AG20443 (cell line): ENCODE measurements at places on chromosomes 11 and 22.

GRCh38 chr11:130086669-130087068, 17.0 kb downstream of the APLP2 start:
- DNase-seq, result no peak

DNA sequence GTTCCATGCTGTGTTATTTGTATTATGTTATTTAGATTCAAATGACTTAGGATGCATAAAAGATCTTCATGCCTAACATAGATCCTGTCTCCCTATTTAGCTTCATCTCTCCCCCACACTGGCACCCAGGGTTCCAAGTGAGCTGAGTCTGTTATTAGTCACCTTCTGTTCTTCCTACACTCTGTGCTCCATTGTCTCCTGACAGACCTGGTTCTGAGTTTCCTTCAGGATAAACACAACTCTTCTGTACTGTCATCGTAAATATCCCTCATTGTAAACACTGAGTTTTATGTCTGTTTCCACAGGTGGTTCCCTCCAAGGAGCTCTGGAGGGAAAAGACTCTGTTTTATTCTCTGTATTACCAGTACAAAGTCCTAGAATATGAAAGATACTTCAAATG, 8.7 kb downstream of the MMP26 start:
- DNase-seq, result no peak

GRCh38 chr11:32131321-32131720, 40.4 kb downstream of the RCN1 start:
- DNase-seq, result no peak

DNA sequence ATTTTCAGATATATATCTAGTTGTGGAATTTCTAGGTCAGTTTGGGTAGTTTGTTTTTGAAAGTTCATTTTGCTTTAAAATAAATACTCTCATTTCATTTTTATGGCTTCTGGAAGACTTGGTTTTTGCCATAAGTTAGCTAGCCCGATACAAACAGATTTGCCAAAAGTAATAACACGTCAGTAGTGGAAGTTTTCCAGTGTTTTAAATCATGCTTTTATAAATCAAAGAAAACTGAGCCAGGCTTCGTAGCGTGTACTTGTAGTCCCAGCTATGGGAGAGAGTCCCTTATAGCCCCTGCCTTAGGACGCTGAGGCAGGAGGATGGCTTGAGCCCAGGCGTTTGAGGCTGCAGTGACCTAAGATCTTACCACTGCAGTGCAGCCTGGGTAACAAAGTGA, 21.7 kb upstream of the MICALL1 start:
- no peak for DNase-seq

GRCh38 chr11:64344787-64345186, 4.8 kb downstream of the CCDC88B start:
- DNase-seq, result no peak

- DNase-seq, result no peak
Measured at GRCh38 chr11:68118706-68119448, 2.3 kb downstream of the CHKA start.

DNA sequence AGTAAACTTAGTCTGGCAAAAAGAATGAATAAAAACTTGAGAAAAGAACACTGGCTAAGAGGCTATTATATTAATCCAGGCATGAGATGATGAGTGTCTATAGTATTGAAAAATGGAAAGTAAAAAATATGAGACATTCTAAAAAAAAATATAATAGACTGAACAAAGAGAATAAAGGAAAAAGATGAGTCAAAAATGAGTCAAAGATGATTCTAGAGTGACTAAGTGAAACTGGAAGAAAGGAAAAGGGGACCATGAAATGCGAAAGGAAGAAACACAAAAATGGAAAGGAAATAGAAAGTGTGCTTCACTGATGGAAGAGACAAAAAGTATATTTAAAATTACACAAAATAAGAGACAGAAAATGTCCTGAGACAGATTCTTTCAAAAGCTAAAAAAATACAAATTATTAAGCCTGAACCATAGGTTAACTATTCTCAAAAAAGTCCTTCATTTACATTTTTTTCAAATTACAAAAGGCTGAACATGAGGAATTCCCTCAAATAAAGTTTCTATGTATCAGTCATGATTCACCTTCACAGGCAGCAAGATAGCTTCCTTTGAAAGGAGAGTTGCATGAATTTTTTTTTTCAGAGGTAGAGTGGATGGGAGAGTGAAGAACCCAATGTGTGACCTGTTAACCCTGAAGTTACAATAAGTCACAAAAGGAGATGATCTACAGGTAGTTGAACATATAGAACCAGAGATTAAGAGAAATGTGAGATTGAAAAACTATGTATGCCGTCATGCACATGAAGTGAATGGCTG, 75.2 kb downstream of the EIF3M start:
- no peak for DNase-seq

DNA sequence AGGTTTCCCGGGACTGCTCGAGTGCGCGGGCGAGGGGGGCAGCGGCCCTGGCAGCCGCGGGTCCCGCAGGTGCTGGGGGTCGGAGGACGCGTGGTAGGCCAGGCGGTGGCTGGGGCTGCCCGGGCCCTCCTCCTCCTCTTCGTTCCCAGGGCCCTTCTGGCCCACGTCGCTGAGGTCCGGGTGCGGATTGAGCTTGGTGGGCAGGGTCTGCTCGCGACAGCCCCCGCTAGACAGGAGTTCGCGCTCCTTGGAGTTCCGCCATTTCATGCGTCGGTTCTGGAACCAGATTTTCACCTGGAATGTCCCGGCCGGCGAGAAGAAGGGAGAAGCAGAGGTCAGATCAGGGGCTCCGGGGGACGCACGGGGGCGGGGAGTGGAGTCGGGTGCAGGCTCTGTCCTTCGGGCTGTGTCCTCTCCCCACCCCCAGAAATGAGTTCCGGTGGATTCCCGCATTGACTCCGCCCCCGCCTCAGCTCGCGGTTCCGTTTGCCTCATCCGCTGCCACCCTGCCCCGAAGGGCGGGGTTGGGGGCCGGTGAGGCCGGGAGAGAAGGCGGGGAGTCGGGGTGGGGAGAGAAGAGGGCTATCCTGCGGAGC, 3.9 kb downstream of the DBX1 start:
- no peak for DNase-seq

GRCh38 chr22:42621505-42622002, 6.9 kb upstream of the POLDIP3 start:
- DNase-seq, result peak; percentile 93

GRCh38 chr11:134267461-134267860, 8.7 kb upstream of the GLB1L3 start:
- DNase-seq, result no peak

DNA sequence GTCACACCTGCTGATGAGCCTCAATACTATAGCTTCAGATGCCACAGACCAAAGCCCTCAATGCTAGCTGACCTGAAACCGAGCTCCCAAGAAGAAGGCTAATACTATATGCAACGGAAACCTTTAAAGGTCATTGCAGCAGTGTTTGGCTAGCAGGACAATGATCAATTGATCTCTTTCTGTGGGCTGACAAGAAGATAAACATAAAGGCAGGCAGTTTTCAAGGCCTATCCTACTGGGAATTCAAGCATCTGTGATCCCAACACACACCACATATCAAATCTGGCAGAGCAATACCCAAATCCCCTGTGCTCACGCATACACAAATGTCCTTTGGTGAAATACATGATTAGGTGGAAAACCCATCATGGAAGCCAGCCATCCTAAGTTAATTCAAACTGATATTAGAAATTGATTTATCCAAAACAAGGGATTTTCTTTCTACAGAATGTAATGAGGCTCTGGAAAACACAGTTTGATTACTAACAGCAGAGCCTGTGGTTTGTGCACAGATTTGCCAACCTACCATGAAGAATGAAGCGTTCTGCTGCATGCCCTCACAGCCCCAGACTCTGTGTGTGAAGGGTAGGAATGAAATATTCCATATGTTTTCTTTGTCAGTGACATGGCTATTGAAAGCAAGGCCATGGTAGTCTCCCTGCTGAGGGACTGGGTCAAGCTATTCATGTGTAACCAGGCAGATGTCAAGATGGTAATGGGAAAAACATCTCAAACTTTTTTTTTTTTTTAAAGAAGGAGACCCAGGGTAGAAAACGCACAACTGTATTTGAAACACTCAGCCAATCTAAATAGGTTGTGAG, 12.2 kb downstream of the LGR4 start:
- no peak for DNase-seq

GRCh38 chr11:7570938-7571521, 57.2 kb downstream of the PPFIBP2 start:
- DNase-seq, result no peak

DNA sequence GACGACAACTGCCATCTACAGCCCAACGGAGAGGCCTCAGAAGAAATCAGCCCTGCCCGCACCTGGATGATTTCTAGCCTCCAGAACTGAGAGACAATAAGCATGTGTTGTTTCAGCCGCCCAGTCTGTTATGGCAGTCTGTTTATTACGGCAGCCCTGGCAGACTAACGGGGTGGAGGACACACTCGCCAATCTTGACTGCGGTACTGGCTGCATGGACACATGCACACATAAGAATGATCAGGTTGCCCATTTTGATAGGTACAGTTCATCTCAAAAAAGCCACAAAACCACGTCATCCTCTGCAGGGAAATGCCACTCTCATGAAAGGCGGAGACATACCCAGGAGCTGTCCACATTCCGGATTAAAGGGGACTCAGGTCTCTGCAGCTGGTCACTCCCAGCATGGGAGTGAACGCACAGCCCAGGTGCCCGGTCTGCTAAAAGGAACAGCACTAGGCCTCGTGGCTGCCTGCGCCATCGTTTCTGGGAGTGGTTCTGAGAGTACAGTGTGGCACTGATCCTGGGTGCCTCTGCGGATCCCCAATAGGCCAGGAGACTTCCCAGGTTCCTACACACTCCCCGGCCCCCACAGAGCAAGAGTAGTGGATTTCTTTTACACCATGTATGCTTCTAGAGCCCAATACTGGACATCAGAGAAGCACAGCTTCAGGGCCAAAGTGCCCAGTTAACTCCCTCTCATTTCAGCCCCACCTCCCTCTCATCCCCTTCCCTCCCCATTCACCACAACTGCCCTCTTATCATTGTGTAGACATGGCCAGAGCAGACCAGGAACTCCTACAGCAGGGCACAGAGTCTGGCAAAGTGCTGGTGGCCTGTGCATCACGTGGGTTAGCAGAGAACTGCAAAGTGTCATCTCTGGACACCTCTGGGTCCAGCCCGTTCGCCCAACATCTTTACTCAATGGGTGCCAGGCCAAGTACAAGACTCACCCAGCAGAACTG, 11.7 kb upstream of the COMT start:
- DNase-seq, result no peak

DNA sequence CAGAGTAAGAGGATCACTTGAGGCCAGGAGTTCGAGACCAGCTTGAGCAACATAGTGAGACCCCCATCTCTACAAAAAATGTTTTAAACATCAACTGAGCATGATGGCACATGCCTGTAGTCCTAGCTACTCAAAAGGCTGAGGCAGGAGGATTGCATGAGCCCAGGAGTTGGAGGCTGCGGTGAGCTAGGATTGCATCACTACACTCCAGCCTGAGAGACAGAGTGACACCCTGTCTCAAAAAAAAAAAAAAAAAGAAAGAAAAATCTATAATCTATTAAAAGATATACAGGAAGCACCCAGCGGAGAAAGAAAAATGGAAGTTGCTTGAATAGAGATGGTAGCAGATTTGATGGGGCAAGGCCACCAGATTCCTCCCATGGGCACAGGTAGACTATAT, 61.8 kb downstream of the FAM83F start:
- no peak for DNase-seq

DNA sequence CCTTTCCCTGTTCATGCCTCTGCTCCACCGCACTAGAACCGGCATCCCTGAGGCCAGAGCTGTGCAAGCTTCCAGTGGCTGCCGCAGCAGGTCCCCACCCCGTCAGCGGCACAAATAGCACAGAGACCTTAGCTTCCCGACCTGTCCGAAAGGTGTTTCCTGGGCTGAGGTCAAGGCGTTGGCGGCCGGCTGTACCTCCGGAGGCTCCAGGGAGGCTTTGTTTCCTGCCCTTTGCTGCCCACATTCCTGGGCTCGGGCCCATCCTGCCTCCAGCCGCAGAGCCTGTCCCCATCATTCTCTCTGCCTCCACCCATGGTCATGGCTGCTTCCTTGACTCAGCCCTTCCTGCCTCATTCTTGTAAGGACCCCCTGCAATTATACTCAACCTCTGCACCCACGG, 31.2 kb downstream of the ARHGAP8 start:
- no peak for DNase-seq

DNA sequence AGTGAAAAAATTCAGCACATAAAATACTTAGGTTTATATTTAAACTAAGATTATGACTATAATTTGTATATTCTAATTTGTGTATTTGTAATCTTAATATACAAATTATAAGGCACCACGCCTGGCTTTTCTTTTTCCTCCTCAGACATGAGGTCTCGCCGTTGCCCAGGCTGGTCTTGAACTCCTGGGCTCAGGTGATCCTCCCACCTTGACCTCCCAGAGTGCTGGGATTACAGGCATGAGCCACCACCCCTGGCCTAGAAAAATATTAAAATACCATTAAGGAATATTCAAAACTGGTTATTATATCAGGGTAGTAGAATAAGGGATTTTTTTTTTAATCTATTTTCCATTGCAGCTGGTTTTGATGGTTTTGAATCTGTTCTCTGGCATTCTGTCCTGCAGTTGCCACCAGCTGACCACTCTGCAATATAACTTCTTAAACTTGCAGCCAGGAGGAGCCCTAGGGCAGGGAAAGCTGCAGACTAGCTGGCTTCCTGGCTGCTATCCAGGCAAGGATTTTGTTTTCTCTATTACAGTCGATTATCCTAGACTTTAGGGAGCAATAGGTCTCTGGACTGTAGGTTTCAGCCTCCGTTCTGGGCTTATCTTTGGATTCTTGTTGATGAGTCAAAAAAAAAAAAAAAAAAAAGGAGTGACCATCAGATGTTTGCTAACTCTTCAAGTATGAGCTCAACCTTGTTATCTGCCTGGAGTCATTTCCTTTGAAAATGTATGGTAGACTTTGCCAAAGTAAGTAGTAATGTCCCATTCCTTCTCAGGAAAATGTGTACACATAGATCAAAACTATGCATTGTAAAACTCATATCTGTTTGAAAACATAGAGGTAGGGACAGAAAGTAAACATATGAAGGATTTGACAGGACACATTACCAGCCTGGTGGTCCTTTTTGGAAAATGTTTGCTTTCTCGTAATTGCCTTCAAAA, 13.2 kb downstream of the POLA2 start:
- DNase-seq, result peak; percentile 86

DNA sequence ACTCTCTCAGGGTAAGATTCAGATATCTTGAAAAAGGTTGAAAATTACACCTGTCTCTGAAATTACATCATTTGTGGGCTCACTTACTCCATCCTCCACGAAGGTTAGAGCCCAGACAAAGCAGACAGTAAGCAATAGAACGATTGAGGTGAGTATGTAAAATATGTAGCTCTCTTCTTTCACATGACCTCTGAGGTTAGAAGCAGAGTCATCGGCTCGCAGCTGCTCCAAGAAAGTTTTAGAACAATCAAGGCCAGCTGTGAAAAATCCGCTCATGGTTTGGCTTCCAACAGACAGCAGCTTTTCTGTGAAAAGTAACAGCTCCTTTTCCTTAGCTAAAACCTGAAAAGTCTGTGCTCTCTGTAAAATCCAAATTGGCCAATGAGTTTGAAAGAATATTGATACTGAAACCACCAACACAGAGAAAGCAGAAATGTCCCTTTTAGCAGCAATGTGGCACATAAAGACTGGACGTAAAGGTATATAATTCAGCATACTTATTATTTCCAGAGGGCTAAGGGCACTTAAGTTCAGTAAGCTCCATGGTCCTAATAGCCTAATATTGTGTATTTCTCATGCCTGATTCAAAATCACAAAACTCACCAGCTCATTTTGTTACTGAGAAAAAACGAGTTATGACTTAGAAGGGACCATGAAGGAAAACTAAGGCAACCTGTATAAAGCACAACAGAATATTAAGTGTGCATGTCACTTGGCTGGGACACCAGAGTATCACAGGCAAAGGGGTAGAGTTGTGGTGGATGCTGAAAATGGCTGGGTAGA, 78.2 kb downstream of the FAM76B start:
- peak; percentile 46 for DNase-seq
